Activated T-cell treated with anti-CD3 and anti-CD28 coated beads for 24 hours (primary cell): ENCODE measurements at places on chromosomes 1 and 21.

DNA sequence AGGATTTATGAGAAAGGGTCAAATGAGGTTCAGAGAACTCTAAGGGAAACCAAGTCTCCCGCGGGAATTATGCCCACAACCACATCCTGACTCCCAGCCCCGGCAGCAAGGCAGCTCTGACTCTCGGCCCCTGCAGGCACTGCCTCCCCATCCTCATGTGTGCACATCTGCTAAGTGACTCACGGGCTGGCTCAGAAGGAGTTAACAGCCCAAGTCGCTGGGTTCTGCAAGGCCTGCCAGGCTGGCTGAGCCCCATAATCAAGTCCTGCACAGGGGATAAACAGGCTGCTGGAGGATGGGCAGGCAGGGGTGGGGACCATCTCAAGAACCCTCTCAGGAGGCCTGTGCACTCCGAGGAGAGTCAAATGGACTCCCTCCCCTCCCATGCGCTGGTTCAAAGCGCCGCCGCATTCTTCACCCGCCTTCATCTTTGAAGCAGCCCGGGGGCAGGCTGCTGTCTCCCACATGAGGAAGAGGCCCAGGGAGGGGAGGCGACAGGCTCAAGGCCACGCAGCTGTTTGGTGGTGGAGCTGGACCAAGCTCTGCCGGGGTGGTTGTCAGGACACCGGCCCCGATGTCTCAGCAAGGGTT lies 344.3 kb downstream of the MATN1 start:
- DNase-seq: no peak

DNA sequence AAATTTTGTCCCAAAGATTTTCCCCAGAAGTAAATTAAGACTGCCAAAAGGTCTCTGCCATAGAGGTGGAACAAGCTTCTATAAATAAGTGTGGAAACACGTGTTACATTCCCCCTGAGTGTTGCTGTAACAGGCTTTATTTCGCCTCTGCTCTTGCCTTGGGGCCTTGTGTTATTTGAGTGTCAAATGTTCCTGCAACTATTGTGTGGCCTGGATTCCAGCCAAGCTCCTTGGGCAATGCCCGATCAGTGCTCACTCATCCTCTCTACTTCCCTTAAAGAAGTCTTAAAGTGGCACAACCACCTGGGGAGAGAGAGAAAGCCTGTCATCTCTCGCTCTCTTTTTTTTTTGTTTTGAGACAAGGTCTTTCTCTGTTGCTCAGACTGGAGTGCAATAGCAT lies 156.7 kb downstream of the NR5A2 start:
- DNase-seq: no peak

- no peak for DNase-seq
Measured at GRCh38 chr1:229717786-229718576, 91.9 kb downstream of the URB2 start.

DNA sequence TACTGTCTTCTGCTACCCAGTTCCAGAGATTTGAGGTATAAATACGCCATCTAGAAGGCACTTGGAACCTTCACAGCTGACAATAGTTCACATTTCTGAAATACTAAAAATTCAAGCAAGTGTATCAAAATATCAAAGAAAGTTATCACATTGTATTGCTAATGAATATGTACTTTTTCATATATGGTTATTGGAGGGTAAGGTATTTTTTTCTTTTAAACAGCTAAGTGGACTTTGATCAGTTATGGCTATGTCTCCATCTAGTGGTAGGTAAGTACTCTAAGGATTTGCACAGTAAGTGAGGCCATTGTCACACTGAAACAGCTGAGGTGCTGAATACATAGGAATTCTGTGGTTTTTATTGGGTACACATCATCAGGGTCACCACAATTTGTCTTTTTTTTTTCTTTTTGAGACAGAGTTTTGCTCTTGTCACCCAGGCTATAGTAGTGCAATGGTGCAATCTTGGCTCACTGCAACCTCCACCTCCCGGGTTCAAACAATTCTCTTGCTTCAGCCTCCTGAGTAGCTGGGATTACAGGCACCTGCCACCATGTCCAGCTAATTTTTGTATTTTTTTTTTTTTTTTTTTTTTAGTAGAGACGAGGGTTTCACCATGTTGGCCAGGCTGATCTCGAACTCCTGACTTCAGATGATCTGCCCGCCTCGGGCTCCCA lies 49.1 kb upstream of the CR2 start:
- no peak for DNase-seq

DNA sequence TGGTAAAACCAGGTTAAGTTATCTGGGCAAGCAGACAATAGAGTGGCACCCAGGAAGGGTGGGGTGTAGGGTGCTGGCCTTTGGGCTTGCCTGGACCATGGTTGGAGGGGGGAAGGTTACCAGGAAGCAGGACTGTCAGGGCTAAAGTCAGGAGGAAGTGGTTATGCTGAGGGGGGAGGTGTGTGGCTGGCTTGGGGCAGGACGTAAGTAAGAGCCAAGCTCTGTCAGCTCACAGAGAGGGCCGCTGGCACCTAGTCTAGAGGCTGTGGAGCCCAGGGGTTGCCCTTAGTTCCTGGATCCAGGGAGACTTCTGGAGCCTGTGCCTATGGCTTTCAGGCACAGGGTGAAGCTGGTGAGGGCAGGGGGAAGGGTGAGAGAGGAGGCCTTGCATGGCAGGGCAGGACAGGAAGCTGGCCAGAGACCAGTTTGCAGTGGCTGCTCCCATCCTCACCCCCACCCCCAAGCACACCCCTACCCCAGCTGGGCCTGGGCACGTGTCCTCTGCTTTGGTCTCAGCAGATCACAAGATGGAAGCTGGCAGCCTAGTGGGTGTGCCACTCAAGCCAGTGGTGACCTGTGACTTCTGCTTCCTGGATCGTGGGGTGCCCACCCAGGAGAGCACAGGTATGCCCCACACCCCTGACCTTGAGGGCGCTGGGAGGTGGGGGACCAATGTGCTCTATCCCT lies 20.5 kb upstream of the SMYD3 start:
- DNase-seq: no peak

GRCh38 chr1:225882694-225883615 lies 775 bp upstream of the TMEM63A start:
- peak; percentile 26 for DNase-seq

DNA sequence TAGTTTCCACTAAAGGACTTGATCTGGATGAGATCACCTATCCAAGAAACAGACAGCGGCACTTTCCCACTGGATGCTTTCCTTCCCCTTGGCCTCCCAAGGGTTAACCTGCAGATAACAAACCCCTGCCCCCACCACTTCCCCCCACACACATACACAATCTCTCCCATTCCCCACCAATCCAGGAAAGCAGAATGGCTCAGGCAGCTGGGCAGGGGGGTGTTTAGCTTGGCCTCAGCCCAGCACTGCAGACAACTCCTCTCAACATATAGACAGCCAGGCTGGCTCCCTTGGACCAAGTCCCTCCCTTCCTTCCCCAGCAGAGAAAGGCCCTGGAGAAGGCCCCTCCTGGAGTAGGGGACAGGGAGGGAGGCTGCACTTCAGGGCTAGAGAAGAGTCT lies 24.6 kb downstream of the PLEKHA6 start:
- DNase-seq: no peak

DNA sequence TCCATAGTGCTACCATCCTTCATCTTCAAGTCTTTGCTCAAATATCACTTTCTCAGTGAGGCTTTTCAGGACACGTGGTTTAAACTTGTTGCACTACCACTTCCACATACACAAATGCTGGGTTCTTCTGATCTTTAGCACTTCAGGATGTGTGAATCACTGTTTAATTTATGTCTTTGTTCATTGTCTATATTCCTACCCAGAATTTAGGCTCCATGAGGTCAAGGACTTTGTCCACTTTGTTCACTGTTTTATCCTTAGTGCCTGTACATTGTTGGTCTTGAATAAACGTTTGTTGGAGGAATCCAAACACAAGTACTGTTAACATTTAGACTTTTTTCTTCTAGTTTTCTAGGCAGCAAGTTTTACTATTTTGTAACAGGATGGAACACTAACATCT lies 42.6 kb upstream of the RALGPS2 start:
- no peak for DNase-seq

- no peak for DNase-seq
Measured at GRCh38 chr1:229480495-229480894, 27.6 kb downstream of the NUP133 start.

- DNase-seq: no peak
Measured at GRCh38 chr1:155379180-155379579, 58.5 kb downstream of the RUSC1 start.

DNA sequence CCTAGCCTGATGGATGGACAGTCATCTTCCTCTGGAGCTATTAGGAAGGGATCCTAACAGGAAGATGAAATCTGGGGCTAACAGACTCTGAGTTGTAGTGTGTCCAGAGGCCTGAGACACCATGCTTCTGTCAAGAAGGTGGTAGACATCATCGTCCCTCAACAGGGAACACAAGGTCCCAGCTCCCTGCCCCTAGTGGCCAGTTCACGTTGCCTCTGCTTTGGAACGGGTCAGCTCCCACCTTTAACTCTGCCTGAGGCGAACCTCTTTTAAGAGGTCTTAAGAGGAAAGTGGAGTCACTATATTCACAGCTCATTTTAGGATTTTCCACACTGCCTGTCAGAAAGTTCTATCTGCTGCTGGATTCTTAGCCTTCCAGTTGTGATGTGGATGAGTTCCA lies 28.3 kb downstream of the LRRC71 start:
- DNase-seq: no peak

- DNase-seq: no peak
Measured at GRCh38 chr21:28418726-28419514, 573.8 kb downstream of the LTN1 start.

GRCh38 chr1:113275691-113276090 lies 114.6 kb upstream of the MAGI3 start:
- DNase-seq: no peak

GRCh38 chr1:228459091-228459993 lies 27.8 kb upstream of the RNF187 start:
- no peak for DNase-seq

- DNase-seq: no peak
Measured at GRCh38 chr1:173064011-173064410, 13.3 kb upstream of the TNFSF18 start.

DNA sequence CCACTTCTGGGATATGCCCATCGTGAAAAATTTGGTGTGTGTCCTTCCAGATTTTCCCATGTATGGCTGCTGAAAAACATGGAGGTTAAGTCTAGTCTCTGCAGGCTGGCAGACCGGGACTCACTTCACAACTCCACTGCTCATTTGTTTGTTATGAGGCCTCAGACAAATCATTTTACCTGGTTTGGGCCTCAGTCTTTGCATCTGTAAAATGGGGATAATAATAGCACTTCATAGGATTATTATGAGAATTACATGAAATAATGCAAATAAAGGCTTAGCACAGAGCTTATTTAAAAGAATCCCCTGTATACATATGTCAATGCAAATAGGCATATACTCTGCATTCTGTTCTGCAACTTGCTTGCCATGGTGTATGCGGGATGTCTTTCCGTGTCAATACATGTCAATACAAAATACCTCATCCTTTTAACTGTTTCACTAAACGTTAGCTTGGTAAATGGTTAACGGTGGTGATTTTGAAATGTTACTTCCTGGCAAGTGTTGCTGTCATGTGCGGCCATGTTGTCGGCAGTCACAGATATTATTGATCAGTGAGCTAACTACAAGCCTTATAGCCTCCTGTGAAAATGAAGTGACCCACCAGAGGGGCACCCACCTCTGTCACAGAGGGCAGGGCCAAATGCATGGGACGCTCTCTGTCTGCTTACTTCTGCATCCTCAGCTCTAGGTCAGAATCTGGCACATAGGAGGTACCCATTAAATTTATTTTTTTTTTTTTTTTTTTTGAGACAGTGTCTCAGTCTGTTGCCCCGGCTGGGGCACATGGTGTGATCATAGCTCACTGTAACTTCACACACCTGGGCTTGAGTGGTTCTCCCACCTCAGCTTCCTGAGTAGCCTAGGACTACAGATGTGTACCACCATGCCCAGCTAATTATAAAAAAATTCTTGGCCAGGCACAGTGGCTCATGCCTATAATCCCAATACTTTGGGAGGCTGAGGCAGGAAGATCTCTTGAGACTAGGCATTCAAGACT lies 4.3 kb downstream of the LCK start:
- DNase-seq: no peak

GRCh38 chr21:32007456-32007855 lies 134.6 kb downstream of the HUNK start:
- DNase-seq: no peak
